Stimulated activated CD4-positive, alpha-beta T cell treated with anti-CD3 and anti-CD28 coated beads, Interleukin-2, amount 100 ng/mL, for 4 hours (primary cell): ENCODE measurements at places on chromosomes 5 and 9.

- no peak for DNase-seq
Observed at GRCh38 chr5:174624733-174625522, 99.5 kb upstream of the MSX2 start.

- no peak for DNase-seq
Observed at GRCh38 chr5:176884571-176884890, 14.6 kb downstream of the HK3 start.

DNA sequence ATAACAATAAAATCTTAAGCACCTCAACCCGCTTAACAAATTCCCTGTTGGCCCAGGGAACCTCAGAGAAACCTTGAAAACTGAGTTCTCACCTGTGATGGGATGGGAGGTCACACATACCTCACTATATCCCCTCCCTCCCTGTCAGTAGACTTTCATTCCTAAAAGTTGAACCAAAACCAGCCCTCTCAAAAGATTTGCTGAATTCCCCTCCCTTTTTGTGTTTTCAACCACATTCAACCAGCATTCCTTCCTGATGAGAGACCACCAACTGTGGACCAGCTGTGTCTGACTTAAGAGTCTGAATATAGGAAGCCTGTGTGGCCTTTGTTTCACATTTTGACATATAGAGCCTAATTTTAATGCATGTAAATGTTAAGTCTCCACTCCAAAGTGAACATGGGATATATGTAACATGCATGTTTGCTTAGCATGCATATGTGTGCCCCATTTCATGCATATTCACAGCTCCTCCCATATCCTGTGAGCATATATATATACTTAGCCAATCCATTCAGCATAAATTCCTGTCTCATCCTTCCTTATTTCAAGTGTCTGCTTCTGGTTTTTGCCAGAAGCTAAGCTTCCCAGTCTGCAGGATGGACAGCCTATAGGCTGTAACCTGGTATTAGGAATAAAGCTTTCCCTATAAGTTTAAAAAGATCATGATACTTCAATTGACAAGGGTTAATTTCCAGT lies 604.6 kb downstream of the PTPRD start:
- no peak for DNase-seq

DNA sequence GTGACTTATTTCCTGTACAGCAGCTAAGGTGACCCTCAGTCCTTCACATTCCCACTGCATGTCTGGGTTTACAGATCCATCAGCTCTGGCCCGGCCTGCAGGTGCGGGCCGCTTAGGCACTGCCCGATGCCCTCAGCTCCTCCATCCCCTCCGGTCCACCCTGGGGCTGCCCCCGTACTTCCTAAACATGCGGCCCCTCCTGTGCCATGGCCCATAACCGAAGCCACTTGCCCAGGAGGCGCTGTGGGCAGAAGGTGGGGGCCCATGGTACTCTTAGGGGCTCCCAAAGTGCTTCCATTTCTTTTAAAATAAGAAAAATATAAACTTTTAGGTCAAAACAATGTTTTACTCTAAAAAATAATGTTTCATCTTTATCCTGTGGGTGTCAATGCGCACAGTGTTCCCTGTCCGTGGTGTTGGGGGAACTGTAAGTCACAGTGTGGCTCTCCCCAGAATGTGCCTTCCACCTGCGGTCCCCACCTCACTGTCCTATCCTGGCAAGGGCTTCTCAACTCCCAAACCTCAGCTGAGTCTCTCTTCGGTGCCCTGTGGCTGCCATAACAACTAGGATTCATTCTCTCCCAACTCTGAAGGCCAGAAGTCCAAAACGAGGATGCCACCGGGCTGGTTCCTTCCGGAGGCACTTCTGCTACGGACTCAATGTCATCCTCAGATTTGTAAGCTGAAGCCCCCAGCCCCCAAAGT lies 132.7 kb upstream of the LPCAT1 start:
- no peak for DNase-seq

DNA sequence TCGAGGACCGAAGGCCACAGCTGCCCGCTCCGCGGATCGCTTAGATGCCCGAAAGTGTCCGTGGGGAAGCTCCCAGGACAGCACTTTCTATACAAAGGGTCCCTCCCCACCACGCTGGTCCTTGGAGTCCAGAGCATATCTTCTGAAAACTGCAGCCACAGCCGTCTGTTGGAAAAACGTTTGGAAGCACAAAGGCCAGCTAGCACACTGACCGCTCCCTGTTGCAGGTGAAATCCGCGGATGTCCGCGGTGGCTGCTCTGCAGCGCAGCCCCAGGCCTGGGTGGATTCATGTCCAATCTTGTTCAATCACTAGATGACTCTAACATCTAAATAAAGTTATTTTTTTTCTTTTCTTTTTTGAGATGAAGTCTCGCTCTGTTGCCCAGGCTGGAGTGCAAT lies 32.8 kb upstream of the FANCC start:
- DNase-seq = no peak

GRCh38 chr5:167305591-167306213 lies 985.7 kb upstream of the WWC1 start:
- no peak for DNase-seq

DNA sequence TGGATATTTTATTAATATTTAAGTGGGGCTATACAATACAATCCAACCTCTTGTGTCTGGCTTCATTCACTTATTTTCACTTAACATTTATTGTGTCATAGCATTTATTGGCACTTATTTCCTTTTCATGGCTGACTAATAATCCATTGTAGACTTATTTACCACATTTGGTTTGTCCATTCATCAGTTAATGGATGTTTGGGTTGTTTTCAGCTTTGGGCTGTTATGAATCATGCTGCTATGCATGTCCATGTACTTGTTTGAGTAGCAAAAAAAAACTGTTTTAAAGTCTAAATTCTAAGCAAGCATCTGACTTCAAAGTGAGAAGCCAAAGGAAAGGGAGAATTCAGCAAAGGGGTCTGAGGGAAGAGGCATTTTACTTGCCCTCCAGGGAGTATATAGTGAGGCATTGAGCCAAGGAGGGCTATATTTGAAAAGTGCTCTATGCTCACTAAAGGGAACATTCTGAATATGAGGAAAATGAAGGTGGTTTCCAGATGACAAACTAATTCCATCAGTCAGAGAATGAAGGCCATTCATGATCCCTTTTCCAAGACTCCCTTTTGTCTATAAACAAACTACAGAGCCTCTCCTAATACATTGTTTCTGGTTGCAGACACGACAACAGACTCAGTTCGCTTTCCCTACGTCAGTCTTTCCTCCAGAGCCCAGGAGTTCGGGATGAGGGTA lies 532.8 kb upstream of the KLF4 start:
- no peak for DNase-seq

- no peak for DNase-seq
Observed at GRCh38 chr5:3182133-3182876, 413.3 kb upstream of the IRX1 start.

- peak; percentile 28 for DNase-seq
Observed at GRCh38 chr5:10987925-10988504, 227.0 kb upstream of the DAP start.

GRCh38 chr9:132631280-132631679 lies 38.5 kb downstream of the DDX31 start:
- no peak for DNase-seq

- no peak for DNase-seq
Observed at GRCh38 chr9:12162181-12162815, 530.9 kb upstream of the TYRP1 start.

DNA sequence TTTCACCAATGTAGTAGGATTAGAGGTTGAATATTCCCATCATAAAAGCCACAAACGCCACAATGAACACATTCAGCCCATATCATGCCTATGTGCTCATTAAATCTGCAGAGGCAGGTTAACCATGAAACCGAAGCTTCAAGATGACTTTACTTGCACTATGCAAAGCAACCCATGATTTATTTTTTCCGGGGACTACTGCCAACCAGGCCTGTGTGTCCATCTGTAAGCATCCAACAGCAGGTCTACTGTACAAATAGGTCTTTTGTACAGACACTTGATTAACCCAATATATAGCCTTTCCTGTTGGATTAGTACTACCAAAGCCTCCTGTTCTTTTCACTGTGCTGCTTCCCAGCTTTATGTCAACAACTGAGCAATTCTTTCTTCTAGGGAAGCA lies 104.9 kb upstream of the CDH10 start:
- DNase-seq = no peak

DNA sequence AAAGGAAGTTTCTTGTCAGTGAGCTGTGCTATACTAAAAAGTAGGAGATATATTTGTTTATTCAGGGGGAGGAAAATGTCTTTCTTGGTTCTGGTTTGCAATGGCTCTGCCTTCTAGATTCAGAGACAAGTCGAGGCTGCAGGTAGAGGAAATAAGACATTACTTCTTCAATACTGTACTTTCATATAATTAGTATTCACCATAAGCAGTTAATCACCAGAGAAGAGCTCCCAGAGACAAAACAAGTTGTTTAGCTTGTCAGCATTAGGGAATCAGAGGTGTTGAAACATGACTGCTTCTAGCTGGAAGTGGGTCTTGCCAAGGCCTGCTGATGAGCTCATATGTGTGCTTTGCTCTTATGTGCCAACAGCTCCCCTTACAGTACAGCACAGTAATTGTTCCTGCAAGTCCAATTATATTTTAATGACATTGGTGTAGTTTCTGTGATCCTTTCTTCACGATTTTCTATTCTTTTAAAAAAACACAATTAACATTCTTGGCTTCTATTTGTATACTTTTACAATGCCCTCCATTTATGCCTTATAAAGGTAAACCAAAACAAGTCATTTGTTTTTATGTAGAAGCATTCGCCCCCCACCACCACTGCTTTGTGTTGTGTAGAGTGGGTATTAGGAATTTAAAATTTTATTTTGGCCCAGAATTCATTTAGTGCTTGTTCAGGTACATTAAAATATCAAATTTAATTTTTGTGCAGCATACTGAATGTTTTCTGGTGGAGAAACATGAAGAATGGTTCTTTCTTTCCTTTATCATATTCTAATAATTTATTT lies 112.2 kb downstream of the RPS23 start:
- DNase-seq = peak; percentile 22

DNA sequence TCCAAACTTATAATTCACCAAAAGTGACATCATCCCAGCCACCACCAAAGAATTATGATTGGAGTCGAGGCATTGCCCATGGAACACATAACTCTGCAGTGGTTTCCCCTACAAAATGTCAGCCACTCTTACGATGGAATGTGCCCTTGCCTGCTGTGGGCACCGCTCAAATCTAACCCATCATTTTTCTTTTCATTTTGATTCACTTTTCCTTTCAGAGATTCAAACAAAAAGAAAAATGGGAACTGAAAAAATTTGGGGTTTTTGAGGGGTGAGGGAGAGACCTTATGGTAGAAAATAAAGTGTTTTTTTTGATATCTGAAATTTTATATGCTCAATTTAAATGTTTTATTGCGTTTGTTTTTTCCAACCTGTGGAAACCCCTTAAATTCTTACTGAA lies 28.1 kb downstream of the SMARCA2 start:
- no peak for DNase-seq
